ENCODE measurements at places on chromosomes 5 and 9.

- no peak for DNase-seq
Observed at GRCh38 chr5:159514229-159514810, 184.0 kb upstream of the IL12B start.

- no peak for DNase-seq
Observed at GRCh38 chr5:95924720-95925377, 36.8 kb downstream of the ELL2 start.

GRCh38 chr5:110134963-110135935 is 445.5 kb downstream of the MAN2A1 start:
- DNase-seq, result no peak

- DNase-seq, result no peak
Observed at GRCh38 chr5:66985417-66985816, 211.2 kb downstream of the CD180 start.
